ENCODE measurements at places on chromosomes 12 and 14.

DNA sequence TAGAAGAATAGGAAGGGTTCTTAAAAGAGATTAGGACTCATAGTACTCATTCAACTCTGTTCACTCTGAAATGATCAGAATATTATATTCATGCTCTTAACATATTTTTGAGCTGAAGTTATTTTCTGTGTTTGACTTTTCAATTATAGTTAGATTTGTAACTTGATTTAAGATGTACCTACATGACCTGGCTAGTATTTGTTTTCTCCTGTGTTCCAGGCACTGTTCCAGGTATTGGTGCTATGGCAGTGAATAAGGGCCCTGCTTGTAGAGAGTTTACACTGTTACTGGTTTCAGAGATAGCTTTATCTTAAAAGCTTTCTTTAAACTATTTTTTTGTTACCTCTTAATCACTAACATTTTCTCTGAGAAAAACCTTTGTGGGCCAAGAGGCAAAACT lies 19.1 kb upstream of the SLC17A8 start:
- no peak for DNase-seq

DNA sequence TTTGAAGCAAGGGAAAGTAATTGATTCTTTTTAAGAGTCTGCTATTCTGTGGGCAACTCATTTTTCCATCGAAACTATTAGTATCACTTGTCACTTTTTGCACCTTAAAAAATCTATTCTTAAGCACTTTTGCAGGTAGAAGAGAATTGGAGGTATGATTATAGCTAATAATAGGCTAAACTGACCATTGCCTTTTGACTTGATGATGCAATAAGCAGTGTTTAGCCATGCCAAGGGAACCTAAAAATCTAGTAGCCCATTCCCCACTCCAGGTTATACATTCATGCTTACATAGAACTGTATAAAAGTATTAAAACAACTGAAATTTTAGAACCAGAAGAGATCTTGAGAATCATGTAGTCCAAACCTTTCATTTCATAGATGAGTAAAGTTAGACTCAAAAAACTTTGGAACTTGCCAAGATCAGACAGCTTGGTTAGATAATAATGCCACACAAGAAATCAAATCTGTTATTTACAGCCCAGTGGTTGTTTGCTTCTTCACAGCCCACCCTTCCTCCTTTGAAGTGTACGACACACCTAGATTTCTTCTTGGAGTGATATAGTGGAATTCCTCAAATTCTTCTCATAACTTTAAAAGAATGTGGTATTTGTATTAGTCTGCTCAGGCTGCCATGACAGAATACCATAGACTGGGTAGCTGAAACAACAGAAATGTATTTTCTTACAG lies 21.7 kb upstream of the GARIN2 start:
- no peak for DNase-seq

GRCh38 chr14:75906680-75907280 lies 75.0 kb downstream of the TGFB3 start:
- peak; percentile 63 for DNase-seq

DNA sequence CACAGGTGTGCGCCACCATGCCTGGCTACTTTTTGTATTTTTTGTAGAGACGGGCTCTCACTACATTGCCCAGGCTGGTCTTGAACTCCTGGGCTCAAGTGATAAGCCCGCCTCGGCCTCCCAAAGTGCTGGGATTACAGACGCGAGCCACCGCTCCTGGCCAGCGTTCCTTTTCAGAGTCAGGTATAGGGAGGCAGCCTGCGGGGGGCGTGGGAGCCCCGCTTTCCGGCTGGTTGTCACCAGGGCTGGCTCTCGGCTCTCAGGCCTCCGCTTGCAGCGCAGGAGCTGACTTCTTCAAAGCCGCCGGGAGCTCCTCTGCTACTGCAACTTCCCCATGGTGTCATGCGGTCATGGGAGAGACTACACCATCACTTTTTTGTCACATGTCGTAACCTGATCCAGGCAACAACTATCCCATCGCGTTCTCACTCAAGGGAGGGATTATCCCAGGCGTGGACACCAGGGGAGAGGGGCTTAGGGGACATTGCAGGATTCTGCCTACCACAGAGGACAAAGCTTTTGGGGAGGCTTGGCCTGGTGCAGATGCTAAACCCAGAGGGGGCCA lies 129.4 kb downstream of the SCARB1 start:
- no peak for DNase-seq

- no peak for DNase-seq
Measured at GRCh38 chr12:108633534-108634248, at the start of gene SELPLG. SELPLG (minus strand) TSS chr12:108633894; CDS start chr12:108624307, 9,587 bp downstream.

- DNase-seq = no peak
Measured at GRCh38 chr14:105221598-105222178, 26.6 kb upstream of the BTBD6 start.

DNA sequence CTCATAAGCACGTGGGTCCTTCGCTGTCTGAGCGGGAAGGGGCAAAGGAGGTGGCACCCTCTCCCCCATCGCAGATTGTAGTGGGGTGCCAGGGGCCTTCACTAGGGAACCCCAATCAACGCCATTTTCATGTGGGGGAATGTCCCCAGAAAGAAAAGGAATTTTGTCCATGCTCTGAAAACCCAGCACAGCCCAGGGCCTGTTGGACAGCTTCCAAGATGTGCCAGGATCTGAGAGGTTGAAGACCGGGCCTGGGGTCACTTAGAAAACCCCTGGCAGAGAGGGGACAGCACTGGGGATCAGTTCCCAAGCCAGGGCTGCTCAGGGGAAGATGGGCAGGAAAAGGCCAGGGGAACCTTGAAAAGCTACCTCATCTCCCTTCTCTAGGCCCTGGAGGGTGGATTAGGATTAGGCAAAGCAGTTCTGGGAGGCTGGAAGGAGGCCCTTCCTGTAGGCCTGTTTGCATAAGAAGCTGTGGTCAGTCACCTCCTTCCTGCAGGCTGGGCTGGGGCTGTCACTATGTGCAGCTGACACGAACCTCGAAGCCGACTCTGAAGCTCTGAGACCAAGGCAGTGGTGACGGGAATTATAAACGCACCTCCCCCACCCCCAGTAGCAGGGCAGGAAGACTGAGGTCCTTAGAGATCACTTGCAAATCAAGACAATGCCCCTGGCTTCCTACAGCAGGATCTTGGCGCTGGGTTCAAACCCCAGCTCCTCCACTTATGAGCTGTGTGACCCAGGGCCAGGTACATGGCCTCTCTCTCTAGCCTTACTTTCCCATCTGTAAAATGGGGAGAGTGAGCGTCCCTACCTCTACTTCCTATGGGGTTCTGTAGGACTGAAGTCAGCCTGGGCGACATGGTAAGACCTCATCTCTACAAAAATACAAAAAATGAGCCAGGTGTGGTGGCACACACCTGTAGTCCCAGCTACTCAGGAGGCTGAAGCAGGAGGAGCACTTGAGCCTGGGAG lies 29.0 kb downstream of the TESC start:
- no peak for DNase-seq

DNA sequence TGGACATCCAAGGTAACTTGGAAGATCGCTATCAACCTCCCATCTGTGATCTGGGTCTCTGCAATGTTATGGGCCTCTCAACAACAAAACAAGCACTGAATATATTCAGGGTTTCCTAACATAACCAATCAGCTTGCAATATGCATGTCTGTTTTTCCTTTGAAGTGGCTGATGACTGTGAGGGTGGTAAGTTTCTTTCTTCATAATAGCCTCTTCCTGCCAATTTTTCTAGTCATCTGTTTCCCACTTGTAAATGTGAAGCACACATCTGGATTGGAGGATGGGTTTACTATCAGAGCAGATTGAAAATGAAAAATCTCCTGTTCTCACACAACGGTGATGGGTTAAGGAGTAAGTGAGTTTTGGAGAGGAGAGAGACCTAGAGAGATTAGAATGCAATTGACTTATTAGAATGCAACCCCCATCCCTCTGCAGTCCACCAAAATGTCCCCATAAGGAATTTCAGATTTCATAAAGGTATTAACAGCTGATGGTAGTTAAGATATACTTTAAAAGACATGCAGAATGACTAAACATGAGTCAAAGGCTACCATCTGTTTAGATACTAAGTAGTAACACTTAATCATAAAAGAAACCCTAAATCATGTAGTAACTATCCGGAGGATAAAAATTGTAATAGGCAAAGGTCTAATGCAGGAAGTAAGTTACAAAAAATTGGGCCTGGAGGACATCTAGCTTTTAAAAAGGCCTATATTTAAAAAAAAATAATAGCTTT lies 58.4 kb upstream of the SAV1 start:
- DNase-seq = no peak

- no peak for DNase-seq
Measured at GRCh38 chr12:107818984-107819383, 44.5 kb downstream of the ASCL4 start.

DNA sequence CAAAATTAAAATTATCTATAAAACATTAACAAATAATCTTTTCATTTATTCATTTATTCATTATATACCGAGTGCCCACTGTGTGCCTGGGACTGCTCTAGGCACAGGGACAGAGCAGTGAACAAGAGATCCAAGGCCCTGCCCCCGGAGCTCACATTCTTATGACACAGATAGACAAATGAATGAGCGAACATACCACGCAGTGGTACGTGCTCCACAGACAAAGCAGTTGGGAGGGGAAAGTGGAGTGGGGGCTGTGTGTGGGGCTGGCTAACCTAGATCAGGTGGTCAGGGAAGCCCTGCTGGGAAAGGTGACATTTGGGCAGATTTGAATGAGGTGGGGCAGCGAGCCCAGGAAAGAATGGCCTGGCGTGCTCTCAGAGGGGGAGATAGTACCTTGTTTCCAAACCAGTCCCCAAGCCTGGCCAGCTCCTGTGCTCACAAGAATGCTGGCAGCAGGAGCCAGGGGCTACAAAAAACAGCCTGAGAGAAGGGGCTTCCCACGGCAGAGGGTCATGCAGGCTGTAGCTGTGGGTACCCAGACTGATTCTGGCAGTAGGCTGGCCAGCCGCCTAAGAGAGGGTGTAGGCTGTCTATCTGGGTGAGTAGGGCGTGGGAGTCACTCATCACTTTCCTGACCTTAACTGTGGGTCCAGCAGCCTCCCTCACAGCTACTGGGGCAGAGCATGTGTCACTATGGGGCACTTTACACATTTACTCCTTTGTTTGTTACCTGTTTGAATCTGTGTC lies 57.8 kb upstream of the ACTN1 start:
- no peak for DNase-seq

GRCh38 chr12:101925361-101925760 lies 48.0 kb downstream of the DRAM1 start:
- DNase-seq = no peak

GRCh38 chr12:78146365-78146772 lies 315.7 kb downstream of the NAV3 start:
- no peak for DNase-seq

GRCh38 chr12:20946732-20947131 lies 136.2 kb downstream of the SLCO1B3 start:
- DNase-seq = no peak

Data from left renal cortex interstitium (tissue), 4 donors.